Femur (tissue), 1 donor: ENCODE measurements at places on chromosomes 2 and 18.

GRCh38 chr2:174076975-174077374 lies 111.8 kb upstream of the SP3 start:
- DNase-seq: no peak

- DNase-seq: no peak
These were observed 17.9 kb upstream of the TEX51 start for GRCh38 chr2:126880817-126881216.

DNA sequence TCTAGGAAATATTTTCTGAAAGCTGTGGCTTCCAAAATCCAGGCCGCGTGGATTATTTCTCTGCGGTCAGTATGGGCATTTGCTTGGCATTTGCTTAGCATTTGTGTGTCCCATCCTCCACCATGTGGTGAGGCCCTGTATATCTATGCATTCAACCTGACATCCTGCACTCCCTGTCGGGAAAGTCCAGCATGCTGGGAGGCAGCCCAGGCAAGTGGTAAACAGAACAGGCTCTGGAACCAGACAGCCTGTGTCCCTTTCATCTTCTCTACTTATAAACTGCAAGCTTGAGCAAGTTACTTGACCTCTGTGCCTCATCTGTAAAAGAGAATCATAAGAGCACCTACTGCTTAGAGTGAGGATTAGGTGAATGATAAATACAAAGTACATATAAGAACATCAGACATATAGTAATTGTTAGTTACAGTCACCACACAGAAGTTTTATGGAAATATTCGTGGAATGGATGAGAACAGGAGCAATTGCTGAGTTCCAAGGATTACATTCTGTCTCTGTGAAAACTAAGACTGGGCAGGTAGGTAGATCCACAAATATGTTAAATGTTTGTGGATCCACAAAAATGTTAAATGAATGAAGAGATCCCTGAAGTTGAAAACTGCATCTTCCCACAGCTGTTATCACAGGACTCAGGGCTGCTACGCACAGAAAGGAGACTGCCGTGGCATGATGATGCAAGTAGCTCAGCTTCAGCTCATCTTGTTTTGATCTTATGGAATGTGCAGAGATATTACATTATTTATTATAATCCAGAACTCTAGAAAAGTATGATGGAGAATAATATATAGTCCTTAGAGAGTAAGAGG lies 317.0 kb upstream of the MMADHC start:
- DNase-seq: no peak

DNA sequence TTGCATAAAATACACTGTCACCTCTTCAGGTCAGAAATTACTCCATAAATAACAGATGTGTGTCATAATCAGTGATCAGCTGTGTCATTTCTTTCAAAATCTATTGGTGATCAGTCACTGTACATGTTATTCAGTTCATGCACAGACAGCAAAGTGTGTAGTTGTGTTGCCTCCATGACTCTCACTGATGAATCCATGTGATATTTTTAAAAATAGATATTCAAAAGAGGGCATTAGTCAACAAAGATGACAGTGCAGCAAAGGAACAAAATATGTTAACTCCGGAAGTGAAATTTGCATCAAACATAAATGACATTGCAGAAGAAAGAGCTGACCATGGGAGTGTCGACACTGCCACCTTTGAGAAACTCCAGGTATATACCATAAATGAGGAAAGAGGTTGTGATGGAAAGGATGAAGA lies 17.1 kb upstream of the MCM6 start:
- no peak for DNase-seq

DNA sequence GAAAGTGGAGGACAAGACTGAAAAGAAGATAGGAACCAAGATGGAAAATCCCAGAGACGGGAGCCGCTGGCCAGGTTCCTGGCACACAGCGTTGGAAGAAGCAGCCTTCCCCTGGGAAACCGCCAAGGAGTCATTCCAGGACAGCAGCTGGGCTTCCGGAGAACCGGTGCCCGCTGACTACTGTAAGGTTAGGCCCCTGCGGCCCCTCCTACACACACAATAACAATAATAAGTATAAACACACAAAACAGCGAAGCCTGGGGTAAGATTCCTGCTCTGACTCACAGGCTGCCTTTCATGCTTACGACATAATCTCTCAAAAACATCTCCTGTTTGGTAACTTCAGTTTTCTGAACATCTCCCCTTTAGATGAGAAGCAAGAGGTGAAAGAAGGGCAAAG lies 28.1 kb upstream of the MYCN start:
- DNase-seq: peak; percentile 76

GRCh38 chr2:1595274-1595673 lies 149.0 kb downstream of the PXDN start:
- DNase-seq: no peak

DNA sequence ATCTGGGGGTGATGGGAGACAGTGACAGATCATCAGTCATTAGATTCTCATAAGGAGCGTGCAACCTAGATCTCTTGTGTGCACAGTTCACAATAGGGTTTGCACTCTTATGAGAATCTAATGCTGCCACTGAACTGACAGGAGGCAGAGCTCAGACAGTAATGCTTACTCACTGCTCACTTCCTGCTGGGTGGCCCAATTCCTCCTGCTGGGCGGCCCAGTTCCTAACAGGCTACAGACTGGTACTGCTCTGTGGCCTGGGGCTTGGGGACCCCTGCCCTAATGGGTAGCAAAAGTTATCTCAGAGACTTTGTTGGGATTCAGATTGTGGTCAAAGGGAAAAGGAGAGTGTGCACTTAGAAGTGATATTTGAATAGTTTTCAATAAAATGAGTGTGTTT lies 840.1 kb upstream of the ID2 start:
- DNase-seq: no peak

DNA sequence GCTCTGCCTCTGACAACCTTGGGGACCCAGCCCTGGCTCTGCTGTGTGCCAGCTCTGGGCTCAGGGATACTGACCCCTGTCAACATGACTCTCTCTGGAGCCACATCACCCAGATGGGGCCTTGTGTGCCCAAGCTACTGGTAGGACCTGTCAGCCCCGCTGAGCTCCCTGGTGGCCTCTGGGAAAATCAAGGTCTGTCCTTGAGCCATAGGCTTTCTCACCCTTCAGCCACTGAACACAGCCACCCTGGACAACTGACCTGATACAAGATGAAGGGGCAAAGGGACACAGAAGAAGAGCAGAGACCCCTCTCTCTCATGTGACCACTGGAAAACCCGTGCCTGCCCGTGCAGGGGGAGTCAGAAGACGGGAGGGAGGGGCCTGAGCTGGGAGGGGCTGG lies 7.8 kb downstream of the CCDC74A start:
- no peak for DNase-seq

GRCh38 chr2:239002954-239003623 lies 155.2 kb downstream of the TWIST2 start:
- DNase-seq: peak; percentile 81

GRCh38 chr2:134308474-134309385 lies 54.9 kb downstream of the MGAT5 start:
- DNase-seq: no peak

DNA sequence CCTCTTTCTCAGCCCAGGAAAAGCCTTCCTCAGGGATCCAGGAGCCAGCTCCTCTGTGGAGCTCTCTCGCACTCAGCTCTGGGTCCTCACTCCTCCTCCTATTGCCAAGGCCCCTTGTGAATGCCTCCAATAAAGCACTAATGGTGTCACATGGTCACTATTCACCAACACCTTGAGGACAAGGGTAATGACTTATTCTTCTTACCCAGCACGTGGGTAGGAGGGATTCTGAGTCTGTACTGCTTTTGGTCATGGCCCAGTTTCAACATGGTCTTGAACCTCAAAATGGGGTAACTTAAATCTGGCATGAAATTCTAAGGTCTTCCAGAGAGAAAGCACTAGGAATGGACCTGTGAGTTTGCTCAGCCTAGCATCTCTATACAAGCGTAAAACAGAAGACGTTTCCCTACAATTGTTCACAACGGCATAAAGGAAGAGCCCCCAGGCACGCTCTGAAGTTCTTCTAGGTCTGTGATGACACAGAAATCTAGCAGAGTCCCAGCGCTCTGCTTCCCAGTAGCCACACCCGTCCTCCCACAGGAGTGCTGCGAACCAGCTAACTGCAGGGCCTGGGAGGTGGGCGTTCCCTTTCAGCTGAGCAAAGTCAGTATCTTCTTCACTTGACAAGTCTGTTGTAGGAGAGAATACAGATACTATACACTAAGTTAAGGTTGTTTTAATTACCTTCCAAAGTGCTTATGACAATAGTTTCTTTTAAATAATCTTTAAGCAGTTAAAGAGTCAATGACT lies 14.6 kb upstream of the KIDINS220 start:
- peak; percentile 42 for DNase-seq

DNA sequence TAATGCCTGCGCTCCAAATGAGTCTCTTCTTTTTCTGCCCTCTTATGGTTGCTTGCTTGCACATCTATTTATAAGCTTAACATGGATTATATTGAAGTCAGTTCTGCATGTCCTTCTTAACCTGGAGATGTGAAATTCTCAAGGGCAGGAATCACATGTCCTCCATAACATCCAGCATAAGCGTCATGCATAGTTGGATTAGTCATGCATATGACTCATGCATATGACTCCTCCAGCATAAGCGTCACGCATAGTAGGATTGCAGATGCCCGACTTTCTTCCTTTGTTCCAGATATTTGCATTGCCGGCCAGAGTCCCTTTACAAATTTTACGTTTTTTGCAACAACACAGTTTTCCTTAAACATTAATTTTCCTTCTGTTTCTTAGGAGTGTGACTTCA lies 308.6 kb downstream of the TGIF1 start:
- DNase-seq: no peak

GRCh38 chr18:39318462-39318861 lies 1752.9 kb upstream of the CELF4 start:
- no peak for DNase-seq
